ENCODE measurements at places on chromosomes 2 and 18.

DNA sequence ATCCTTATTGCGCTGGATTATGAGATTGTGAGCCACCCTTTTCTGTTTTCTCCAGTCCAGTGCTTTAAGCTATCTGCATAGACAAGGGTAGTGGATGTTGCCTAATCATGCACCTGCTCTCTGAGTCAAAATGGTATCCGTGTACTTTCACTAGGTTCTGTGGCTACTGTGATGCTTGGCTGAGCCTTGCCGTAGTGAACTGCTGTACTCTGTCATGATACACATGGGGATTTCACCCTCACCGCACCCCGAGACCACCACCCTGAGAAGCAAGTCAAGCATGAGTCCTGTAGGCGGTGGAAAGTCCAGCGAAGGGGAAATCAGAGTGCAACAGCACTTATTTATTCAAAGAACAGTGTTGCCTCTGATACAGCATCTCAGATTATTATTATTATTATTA, 55.0 kb downstream of the ARHGAP25 start:
- DNase-seq: no peak

- no peak for DNase-seq
Observed at GRCh38 chr2:174180726-174181236, 67.6 kb downstream of the OLA1 start.

GRCh38 chr2:178990533-178991241, 59.2 kb downstream of the CCDC141 start:
- no peak for DNase-seq

DNA sequence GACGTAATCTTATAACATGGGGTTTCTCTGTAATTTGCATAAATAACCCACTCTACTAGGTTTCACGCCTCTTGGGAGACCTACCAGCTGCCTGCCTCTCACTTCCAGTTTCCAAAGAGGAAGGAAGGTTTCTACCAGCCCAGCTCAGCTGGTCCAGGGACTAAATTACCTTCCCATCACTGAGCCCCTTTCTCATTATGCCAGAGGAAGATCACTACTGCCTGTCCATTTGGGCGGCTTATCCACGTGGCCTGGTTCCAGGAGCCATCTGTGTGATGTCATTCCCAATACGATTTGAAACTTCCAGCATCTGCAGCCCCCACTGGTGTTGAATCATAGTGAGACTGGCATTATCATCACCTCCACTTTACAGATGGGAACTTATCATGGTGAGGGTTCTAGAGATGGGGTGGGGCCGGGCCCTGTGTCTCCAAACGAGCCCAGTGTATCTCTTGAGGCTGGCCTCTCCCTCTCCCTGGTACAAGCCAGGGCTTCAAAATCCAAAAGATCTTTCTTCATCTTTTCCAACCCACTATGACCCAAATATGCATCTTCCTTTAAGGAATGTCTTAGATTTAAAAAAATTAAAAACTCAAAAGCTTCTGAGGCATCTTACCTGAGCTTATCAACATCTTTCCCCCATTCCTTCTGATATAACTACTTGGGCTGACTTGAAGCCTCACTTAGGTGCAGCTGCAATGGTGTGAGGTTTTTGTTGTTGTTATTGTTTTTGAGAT, 140.8 kb downstream of the DDX1 start:
- DNase-seq: no peak

- DNase-seq: no peak
Observed at GRCh38 chr2:60479226-60480088, 74.0 kb downstream of the BCL11A start.
